ENCODE measurements at places on chromosomes 1 and 21.

DNA sequence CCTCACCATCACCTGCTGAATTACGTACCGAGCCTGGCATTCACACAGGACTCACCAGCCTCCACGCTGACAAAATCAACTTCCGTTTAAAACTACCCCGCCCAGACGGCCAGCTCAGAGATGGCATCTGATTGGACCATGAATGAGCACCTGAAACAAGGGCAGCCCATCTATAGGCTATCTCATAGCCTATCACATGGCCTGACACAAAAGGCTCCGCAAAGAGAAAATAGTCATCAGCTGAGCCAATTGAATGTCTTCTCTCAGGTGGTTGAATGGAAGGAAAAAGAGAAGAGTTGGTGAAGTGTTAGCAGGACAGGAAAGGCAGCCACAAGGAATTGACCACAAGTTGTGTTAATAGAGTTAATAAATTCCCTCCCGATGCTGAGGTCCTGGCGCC lies 50.6 kb upstream of the ZC3H12A start:
- no peak for DNase-seq

DNA sequence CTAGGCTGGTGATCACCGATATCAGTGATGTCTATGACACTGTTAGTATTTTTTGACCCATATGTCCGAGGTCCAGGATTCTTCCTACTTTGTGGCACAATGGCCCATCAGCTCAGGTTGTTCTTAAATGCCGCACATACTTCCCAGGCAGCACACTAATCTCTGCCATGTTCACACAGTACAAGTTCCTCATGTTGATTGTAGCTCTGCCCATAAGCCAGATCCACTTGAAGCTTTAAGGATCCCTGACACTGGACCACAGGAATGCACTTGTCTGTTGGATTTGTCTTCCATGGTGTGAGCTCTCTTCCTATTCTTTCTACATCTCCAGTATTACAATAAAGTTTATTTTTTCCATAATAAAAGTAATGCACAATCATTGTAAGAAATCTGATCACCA lies 69.5 kb downstream of the DDX20 start:
- no peak for DNase-seq

DNA sequence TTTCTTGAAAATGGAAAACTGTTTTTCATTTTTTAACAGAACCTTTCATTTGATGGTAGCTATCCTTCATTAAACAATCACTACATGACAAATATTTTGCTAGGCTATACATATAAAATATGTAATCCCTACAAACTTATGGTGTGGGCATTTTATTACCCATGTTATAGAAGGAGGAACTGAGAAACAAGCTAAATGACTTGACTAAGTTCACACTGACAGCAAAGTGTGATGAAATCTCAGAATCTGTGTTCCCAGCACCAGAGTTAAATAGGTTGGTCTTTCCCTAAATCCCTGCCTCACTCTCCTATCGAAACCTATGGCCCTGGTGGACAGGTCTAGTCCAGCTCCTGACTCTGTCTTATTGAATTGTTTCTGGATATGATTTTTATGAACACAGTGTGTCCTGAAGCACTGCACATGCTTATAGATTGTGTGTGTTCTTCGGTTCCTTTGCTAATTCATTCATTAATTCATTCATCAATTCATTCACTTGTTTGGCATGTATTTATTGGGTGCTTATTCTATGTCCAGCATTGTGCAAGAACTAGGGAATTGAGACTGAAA lies 301.0 kb downstream of the GRIK1 start:
- no peak for DNase-seq

DNA sequence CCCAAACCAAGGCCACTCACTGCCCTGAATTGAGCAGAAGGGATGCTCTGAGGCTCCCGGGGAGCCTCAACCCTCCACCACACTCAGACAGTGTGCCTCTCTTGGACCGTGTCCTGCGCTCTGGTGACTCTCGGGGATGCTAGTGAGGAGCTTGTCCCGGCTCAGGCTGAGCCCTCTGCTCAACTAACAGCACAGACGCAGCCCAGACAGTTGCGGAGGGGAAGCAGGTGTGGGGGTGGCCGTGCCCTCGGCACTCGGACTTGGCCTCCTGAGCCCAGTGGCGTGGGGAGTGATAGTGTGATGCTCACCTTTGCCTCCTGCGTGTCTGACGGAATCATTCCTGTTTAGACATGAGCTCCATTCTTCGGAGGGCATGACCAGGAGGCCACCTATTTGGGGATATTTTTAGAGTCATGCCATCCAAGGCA lies 15.4 kb upstream of the SLC19A1 start:
- no peak for DNase-seq

GRCh38 chr1:44305962-44306422 lies 49.1 kb downstream of the ERI3 start:
- DNase-seq, result no peak

GRCh38 chr1:16298653-16299052 lies 53.6 kb downstream of the FBXO42 start:
- no peak for DNase-seq

- DNase-seq, result no peak
Measured at GRCh38 chr1:9473032-9473807, 66.0 kb upstream of the SLC25A33 start.

GRCh38 chr1:3998086-3998485 lies 98.0 kb upstream of the C1orf174 start:
- no peak for DNase-seq

DNA sequence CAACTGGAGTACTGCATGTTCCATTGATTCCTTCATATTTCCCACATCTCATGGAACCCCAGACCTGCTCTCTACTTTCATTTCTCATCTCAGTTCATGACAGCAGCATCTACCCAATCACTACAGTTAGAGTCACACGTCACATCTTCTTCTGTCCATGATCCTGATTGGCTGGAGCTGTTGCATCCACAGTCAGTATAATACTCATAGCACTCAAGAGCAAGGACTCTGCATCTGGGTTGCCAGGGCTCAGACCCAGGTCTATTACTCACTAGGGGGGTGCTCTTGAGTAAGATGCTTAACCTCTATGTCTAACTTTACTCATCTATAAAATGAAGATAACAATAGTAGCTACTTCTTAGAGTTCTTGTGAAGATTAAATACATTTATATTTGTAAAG lies 4.4 kb upstream of the XPR1 start:
- no peak for DNase-seq

GRCh38 chr1:25676488-25676887 lies 59.9 kb downstream of the MAN1C1 start:
- DNase-seq, result no peak

DNA sequence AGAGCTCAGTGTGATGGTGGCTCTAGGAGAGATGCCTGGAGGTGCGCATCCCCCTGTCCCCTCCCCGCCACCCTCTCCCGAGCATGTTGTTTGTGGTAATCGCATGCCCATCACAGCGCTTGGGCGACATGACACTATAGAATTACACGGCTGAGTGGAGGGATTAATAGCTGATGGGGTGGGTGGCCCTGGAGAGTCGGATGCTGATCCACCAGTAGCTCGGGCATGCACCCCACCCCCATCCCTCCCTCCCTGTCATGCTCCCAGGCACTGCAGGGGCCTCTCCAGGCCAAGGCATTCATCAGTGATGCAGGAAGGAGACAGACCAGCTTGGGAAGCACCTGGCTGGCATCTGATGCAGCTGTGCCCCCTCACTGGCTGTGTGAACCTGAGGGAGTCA lies 159.0 kb upstream of the IGSF21 start:
- DNase-seq, result no peak

DNA sequence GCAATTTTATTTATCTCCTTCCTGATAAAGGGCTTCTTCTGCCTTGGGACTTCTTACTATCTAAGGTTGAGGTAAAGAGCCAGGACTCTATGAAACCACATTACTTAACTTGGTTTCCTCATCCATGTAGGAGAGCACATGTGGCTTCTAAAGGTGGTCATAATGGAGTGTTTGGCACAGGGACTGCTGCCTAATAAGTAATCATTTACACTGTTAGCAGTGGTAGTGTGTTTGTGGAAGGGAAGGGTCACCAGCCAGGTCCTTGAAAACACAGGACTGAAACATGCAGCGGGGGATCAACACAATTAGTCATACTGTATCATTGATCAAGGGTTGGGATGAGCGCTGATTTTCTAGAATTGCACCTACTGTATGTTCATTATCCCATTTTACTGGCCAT lies 59.6 kb downstream of the UCK2 start:
- DNase-seq, result no peak

DNA sequence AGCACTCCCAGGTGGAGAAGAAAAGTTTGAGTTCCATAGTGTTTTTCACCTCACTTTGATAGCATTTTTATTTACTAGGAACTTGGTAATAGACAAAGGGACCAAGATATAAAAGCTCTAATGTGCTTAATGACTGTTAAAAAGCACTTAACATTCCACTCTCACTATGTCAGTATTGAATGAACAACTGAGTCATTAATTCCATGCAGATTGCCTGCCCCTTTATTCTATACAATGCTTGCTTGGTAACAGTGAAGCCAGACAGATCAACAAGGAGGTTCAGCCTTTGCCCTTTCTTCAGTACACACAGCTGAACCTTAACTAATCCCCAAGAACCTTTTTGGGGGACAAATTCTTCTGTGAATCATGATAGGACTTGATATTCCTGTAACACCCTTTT lies 425.5 kb downstream of the NUF2 start:
- no peak for DNase-seq

DNA sequence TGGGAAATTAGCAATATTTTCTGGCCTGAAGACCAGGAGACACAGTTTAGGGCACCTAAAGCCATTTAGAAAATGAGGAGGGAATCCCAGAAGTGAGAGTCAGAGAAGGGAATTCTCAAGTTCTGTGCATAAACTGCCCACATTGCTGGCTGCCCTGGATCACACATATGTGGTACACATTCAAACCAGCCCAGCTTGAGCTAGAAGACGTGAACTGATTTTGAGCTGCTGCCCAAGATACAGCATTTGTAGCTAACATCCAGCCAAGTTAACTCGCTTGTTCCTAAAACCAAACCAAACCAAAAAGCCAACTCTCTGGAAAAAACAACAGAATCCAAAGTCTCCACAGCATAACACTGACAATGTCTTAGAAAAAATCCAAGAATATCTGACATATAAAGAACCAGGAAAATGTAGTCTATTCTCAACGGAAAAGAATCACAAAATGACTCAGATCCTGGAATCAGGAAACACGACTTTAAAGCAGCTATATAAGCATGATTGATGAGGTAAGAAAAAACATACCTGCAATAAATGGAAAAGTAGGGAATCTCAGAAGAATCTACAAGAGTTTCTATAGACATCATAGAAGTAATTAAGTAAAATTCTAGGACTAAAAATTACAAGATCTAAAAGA lies 18.2 kb upstream of the QSOX1 start:
- no peak for DNase-seq

DNA sequence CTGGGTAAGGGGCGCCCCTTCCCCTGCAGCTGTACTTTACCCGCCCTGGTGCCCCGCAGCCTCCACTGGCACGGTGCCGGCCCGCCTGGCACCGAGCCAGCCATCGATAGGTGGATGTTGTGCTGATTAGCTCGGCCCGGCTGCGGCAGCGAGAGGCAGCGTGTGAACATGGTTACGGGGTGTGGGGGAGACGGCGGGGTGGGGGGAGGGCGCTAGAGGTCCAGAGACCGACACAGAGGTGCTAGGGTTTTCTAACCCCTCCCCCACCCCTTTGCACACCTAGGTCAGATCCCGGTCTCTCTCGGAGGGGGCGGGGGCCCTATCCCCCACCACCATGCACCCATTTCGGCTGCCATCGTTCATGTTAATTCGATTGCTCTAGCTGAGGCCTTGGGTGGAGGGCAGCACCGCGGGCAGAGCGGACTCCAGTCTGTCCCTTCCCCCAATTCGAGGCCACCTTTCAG lies 6.7 kb downstream of the EFNA4 start:
- no peak for DNase-seq

DNA sequence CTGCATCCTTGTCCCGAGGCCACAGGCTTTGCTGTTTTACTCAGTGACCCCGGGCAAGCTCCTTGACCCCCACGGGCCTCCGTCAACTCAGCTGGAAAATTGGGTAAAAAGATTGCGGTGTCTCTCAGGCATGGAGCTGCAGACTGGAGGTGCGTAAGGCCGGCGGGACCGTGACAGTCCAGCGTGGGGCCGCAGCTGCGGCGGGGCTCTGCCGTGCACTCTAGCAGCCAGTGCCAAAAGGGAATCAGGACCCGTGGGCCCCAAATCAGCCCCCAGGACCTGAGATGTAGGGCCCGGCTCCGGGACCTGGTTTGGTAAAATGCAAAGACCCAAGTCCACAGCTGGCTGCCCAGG lies 158.3 kb downstream of the PRDM16 start:
- DNase-seq, result no peak

DNA sequence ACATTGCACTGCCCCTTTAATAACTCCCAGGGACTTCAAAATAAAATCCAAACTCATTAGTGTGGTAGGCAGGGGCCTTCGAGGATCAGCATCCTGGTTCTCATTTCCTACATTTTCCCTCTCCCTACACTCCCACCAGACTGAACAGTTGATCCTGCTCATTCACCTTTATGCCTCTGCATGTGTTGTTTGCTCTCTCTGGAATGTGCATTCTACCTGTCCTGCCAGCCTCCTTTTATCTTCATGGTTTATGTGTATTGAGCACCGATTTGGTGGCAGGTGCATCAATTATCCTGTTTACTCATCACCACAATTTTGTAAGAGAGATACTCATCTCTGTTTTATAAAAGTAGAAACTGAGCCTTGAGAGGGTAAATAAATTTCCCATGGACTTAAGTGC lies 125.0 kb downstream of the ADSS2 start:
- no peak for DNase-seq

GRCh38 chr1:211318576-211319280 lies 7.9 kb upstream of the TRAF5 start:
- no peak for DNase-seq

DNA sequence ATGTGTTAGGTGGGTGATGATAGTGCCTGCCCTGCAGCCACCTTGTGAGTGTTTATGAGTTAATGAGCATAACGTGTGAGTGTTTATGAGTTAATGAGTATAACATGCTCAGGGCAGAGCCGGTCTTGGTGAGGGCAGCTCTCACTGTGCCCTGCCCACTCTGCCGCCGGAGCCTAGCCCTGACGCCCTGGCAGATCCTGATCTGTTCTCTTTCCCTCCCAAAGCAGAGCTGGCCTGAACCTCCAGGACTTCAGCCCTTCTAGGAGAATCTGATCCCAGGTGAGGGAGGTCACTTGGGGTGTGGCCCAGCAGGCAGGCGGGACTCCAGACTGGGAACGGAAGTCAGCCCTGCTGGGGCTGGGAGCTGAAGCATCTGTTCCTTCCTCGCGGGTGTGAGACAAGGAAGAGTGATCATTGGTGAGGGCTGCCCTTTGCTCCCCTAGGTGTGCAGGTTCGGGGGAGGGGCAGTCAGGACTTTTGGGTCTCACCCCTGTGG lies 5.7 kb downstream of the FBLIM1 start:
- no peak for DNase-seq

- no peak for DNase-seq
Measured at GRCh38 chr1:6464514-6464836, 1.5 kb downstream of the TNFRSF25 start.
